ENCODE measurements at places on chromosomes 11 and 22.
A peak's percentile ranks its signal among the peaks of the same experiment; 100 is the strongest.

GRCh38 chr11:95101935-95102334 is 12.3 kb downstream of the ENDOD1 start:
- no peak for DNase-seq

DNA sequence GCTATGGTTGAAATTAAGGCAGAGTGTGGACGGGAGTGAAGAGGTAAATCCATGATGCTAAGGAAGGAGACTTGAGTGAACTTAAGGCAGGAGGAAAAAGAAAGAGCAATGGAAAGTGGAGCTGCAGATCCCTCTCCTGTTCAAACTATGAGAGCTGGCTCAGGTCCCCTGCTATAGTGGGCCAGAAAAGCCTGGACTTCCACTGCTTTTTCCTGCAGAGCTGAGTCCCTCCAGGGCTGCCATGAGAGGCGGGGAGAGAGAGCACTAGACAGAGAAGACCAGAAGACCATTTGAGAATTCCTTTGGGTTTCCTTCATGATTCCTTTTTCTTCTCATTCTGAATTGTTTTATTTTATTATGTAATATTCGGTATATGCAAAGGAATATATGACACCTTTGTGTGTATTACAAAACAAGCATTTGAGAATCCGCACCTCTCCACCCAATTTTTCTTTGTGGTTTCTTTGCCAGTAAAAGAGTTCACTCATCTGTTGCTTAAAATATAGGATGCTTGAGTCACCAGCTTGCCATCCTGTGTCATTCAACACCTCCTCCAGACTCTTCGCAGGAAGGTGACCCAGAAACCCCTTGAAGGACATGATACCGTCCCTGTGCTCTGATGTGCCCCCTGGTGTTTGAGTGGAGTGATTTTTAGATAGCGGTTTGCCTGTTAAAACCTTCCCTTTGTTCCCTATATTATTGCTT is 24.4 kb downstream of the SREBF2 start:
- DNase-seq, result peak; percentile 66

- no peak for DNase-seq
Measured at GRCh38 chr11:111923351-111923788, 4.7 kb downstream of the C11orf52 start.

DNA sequence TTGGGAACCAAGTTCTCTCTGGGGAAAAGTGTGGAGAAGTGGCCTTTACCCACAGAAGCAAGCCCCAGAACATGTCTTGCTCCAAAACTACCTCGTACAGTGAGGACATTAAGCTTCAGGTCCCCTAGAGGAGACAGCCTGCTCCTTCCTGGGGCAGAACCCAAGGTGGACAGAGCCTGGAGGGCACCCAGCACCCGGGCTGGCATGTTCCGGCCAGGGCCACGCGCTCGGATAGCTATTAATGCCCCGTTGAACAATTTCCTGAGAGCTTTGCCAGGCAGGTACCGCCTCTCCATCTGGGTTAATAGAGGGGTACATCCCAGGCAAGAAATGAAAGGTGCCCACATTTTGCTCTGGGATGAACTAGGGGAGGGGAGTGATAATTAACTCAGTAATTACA is 169.0 kb upstream of the GRK3 start:
- no peak for DNase-seq
